Muscle of leg (tissue), 16 donors: ENCODE measurements at places on chromosomes 11 and 22. TPM values are rescaled to one million over a fixed set of nuclear protein-coding genes. Genes with fewer than 3 reads are reported as not detected.

Gene KIRREL3
- 0.27 TPM for total RNA-seq

Gene HMGXB4
- total RNA-seq, result 8.7 TPM

Gene MS4A15
- not detected for total RNA-seq

Gene LGR4
- 29.6 TPM for total RNA-seq

Gene GRM5
- total RNA-seq, result 0.04 TPM

Gene DDT
- total RNA-seq, result 70.3 TPM
